ENCODE measurements at places on chromosomes 16 and 17.

DNA sequence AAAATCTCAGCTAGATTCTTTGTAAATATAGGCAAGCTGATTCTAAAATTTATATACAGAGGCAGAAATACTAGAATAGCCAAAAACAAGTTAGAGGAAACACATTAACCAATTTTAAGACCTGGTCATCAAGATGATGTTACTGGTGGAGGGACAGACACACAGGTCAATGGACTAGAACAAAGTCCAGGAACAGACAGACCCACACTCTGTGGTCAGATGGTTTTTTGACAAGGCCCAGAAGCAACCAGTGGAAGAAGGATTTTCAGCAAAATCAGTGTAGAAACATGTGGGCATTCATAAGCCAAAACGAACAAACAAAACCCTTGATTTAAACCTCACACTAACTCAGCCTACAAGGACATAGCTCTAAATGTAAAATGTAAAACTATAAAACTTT, 99.7 kb upstream of the METRNL start:
- DNase-seq = no peak

DNA sequence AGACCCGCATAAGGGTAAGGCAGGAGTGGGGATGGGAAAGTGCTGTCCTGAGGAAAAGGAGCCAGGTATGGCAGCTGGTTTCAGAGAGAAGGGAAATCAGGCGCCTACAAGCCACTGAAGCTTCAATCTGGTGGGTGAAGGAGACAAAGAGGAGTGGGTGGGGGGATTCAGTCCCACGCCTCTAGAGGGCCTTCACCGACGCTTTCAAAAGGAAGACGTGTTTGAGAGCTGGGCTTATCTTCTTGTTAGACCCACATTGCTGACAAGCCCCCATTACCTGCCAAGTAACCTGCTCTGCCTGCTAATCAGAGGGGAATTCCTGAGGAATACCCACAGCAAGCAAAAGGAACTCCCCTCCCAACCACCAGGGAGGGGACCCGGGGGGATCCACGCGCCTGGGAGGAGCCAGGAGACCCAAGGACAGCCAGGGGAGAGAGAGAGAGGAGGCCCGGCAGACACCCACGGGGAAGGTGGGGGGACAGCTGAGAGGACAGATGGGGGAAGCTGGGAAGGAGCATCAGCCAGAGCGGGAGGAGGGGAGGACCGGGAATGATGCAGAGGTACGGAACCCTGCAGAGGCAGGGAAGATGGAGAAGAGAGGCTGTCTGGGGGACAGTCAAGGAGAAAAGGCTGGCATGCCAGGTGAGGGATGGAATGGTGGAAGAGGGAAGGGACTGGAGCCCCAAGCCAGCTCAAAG, 1.0 kb downstream of the MTMR4 start:
- DNase-seq = no peak

- no peak for DNase-seq
Observed at GRCh38 chr16:53502331-53503269, at the start of gene AKTIP. TSS of gene AKTIP (minus strand) at chr16:53503209. CDS start at chr16:53500259, 2,950 bp downstream.

DNA sequence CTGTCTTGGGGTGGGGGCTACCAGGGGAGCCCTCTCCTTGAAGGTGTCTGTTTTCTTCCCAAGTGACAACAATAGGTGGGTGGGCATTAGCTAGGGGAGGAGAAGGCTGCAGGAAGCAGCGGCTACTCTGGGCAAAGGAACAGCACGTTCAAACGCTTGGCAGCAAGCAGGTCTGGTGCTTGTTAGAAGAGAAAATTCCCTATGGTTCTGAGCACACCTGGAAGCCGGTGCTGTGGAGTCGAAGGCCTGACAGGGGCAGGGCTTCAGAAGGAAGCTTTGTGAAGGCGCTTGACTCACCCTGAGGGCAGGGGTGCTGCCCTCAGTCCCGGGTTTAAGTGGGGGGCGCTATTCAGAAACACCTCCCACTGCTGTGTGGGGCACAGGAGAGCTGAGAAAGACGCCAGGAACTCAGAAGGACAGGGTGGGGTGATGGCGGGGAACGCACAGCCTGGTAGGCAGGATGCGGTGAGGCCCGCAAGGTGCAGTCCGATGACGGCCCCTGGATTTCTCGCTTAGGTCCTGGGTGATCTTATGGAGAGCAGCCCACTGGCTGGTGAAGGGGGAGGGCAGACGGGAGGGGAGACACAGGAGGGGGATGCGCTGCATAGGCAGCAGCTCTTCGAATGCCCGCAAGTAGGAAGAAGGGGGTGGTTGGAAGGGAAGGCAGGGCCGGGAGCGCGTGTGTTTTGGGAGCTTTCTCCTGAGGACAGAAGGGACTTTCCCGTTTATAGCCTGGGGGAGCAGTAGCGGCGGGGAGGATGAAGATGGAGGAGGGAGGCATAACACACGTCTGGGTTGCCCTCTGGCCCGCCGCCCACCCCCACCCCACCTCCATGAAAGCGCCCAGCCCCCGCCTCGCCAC, 3.2 kb downstream of the GJD3 start:
- no peak for DNase-seq

- DNase-seq = no peak
Observed at GRCh38 chr16:74757349-74757748, 17.3 kb downstream of the FA2H start.

DNA sequence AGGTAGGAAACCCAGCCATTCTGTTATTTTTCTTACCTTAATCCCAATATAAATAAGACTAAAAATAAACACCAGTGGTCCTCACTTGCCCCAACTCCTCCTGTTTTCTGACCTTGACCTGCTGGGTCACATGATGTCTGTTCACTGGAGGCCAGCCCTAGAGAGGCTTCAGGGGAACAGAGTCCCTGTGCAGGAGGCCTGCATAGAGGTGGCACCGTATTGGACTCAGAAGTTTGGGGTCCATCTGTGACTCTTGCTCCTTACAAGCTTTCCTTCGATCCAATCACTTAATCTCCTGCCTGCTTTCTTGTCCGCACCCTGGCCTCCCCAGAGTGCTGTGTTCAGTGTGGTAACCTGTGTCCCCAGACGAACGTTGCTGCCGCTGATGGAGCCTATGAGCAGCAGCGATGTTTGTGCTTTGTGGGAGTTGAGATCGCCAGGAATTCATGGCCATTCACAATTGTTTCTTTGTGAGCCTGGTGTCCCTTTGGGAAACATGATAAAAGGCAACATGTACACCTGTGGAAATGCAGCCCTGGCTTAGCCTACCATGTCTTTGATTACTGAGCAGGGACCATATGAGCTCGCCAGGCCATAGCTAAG, 4.7 kb downstream of the IGSF6 start:
- no peak for DNase-seq

Measured in NCI-H1092 (cell line).